ENCODE measurements at places on chromosomes 4 and X.

DNA sequence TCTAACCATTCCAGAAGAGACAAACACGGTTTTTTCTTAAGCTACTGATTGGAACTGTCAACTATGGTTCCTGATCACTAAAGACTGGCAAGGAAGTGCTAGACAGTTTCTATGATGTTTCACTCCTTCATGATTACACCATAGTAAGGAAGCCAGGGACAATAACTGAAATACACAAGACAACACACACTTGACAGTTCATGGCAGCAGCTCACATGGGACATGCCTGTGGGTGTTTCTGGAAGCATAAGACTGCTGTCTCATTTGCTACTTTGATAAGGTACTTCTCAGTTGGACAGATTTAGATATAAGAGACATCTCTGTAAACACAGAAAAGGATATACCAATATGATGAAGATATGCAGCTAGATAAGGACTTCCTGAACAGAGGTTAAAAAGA lies 8.3 kb upstream of the IRAK1 start:
- no peak for DNase-seq

DNA sequence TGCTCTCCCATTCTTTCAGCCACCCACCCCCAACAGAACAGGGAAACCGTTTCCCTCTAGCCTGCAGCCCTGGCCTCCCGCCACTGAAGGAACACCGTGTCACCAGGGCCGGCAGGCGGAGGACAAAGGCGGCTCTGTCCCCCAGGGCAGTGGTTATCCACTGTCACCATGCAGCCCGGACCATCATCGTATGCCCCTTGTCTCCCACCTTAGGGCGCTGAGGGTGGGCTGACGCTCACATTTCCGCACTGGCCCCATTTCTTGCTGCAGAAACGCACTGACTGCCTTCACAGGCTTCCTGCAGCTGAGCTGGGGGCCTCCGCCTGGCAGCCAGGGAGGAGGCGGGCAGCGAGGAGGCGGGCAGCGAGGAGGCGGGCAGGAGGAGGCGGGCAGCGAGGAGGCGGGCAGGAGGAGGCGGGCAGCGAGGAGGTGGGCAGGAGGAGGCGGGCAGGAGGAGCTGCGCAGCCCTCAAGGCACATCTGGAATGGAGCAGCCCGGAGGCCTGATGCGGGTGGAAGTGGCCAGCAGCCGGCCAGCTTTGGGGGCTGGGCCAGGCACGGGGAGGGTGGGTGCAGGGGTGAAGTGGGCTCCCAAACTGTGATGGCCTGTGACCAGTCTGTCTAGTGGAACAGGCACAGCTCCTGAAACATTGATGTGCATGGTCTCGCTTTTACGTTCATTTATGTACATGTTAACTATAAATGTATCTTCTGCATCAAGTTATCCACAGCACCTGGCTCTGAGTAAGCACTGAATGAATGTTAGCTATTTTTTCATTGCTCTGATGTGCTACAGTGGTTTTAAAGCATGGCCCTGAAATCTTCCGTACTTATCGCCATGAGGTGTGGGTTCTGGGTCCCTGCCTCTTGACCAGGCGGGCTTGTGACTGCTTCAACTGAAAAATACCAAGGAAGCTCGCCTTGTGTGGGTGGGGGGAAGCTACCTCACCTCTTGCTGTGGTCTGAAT lies 20.6 kb upstream of the KIAA0232 start:
- no peak for DNase-seq

DNA sequence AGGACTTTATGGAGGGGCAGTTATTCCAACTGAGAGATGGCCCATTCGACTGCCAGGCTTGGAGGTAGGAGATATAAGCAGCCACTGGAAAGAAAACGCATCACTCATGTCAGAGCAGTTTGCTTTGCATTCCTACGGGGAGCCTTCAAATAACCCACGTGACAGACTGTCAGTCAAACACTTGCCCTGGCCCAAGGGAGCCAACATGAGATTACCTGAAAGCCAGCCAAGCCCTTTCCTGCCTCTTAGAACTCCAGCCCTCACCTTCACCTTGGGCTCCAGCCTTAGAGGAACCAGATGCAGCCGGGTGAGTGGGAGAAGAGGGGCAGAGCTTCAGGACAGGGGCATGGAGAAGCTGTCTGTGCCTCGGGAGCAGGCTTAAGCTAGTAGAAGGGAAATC lies 95.3 kb upstream of the CXCL13 start:
- DNase-seq = no peak

DNA sequence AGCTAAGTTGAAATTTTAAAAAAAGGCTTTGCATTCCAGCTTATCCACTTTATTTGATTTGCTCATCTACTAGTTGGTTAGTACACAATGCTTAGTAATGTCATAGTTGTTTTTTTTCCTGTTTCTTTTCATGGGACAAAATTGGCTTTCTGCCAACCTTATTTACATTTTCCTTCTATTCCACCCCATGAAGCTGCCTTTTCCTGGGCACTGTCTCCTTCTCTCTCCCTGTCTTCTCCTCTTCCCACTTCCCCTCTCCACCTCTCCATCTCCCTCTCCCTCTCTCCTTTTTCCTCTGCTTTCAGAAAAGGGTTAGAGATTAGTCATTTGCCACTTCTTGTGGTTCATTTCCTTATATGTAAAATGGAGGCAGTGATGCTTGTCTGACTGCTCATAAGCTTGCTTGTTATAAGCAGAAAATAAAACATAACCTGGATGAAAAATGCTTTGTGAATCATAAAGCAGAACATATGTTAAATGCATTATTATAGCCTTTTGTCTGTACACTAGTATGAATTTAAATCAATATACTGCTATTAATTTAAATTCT lies 181.9 kb downstream of the CEP135 start:
- no peak for DNase-seq

DNA sequence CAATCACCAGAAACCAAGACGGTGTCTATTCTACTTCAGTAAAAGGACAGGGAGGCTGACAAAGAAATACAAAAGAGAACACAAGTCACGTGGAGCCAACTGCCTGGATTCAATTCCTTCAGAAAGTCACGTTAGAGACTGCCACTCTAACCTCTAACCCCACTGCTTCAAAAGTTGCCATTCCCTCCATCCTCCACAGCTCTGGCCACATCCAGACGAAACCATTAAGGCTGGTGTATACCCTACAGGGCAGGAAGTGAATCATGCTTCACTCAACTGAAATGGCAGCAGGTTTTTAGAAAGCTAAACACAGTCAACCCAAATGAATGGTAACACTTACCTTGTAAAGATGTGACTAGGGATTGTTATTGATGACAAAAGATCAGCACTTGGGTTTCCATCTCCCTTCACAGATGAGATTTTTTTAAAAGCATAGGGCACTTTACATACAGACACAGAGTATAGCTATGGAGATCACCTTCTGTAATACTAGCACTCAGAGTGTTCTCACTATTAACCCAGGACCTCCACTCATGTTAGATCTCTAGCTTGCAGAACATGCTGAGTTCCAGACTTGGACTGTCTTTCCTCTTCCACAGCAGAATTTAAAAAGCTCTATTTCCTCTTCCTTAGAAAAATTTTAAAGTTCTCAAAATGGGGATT lies 37.4 kb downstream of the MAML3 start:
- DNase-seq = no peak

DNA sequence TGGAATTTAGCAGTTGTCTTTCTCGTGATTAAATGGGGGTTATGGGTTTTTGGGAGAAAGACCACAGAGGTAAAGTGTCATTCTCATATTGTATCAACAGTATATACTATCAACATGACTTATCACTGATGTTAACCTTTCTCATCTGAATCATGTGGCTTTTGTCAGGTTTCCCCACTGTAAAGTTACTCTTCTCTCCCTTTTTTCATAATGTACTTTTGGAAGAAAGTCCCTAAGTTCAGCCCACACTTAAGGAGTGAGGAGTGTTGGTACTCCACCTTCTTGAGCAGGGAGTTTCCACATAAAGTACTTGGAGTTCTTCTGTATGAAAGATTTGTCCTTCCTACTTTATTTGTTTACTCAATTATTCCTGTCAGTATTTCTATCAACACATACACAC lies 169.9 kb downstream of the ZNF330 start:
- no peak for DNase-seq

DNA sequence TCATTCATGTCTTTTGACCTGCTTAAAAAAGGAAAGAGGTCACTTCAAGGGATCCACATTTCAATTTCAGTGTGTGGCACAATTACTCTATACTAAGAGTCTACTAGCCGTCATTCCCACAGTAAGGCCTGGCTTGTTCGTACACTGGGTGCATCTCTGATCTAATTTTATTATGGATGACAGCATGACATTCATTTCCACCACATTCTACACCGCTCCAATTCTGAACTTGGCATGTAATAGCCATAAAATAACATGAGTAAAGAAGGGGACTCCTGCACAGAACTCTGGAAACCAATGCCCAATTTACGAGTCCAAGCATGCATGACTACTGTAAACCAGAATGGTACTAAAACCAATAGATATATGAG lies 51.1 kb downstream of the HAND2 start:
- DNase-seq = no peak

DNA sequence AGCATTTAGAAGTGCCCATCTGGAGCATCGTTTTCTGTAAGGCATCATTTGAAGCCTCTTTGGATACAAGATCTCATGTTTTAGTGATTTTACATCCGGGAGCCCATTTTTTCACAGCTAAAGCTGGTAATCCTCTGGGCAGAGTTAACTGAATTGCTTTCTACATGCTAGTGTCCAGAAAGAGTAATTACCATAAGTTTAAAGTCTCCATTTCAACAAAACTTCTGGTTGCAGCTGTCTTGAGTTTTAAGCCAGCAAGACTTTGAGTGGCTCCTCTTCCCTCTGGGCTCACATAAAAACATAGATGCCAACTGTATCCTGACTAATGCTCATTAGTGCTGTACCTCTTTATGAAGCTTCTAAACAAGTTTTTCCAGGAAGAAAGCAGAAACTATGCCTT lies 65.4 kb downstream of the GPRIN3 start:
- DNase-seq = no peak

DNA sequence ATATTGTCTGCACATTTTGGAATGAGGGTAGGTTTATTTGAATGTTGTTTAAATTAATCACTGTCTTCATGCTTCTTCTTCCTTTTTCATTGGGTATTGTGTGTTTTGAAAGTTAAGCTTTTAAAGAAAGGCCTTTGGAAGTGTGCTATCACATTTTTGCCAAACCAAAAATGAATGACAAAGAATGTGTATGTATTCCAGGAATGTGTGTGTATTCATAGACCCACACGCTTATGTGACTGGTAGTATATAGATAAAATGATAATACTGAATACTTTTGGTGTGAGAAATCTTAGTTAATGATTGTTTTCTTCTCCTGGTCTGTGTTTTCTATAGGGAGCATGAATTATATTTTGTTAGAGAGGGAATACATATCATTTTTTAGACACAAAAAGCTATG lies 404.4 kb downstream of the TLL1 start:
- no peak for DNase-seq

All from HL-60 (cell line).